ENCODE measurements at places on chromosomes 3 and 15.

DNA sequence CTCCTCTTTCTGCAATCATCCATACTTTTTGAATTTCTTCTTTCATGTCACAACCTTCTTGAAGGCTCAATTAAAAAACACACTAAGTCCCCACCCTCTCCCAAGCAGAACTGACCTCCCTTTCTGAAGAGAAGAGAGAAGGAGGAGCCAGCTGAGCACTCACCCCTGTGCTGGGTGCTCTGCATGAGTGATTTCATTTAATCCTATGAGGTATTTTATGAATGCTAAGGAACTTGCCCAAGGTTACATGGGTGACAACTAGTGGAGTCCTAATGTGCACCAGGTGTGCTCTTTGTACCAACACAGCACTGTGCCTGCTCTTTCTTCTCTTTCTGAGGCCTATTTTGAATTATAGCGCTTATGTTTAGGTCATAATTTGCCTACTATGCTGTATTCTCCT lies 135.6 kb downstream of the DUT start:
- no peak for DNase-seq

GRCh38 chr15:71212146-71212545 lies 96.9 kb downstream of the THSD4 start:
- DNase-seq, result no peak

DNA sequence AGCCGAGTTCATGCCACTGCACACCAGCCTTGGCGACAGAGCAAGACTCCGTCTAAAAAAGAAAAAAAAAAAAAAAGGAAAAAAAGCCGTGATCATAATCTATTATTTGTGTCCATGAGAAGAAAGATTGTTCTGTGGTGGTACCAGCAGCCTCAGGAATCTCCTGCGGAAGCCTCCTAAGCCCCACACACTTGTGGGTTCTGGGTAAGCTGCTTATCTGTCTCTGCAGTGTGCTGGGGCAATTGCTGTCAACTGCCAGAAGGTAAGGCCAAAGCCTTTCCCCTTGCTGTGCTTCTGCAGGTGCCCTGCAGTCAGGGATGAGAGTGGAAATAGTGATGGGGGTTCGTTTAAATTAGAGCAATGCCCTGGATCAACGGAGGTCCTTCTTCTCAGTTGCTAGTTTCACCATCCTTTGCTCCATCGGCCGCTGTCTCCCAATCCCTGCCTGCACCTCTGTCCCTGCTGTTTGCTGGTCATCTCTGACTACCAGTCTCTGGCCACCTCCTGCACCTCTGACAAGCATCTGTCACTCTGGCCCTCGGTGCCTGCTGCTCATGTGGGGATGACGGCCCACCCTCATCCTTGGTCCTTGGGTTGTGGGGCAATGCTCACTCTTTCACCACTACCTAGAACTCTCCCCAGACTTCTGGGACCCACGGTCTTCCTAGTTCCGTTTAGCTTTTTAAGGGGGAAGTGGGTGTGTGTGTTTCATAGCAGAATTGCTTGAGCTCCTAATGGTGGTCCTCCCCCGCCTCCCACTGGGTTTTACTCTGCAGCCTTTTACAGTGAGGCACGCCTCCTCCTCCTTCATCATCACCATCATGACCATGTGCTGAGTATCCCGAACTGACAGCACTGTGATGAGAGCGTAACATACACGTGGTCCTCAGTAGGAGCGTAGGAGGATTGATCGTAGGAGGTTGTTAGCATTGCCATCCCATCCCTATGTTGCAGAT lies 25.5 kb downstream of the CHRD start:
- no peak for DNase-seq

- no peak for DNase-seq
These were observed 26.8 kb downstream of the UBE2E1 start for GRCh38 chr3:23832523-23832922.

- DNase-seq, result no peak
These were observed 33.8 kb downstream of the MSL2 start for GRCh38 chr3:136162322-136162721.

GRCh38 chr3:57556459-57557084 lies 498 bp downstream of the PDE12 start:
- peak; percentile 26 for DNase-seq

DNA sequence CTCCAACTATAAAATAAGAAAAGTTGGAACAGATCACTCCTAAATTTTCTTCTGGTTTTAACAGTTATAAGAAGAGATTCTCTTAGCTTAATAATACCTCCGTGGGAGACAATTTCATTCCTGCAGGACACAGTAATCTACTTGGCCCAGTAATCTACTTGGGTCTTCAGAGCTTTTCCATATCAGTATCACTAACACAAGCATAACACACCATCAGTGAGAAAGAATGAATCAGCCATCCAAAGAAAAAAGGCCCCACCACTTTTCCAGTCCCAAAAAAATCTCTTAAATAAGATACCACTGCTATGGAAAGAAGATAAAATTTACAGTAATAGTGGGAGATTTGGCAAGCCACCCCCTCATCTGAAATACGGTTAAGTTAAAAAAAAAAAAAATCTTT lies 20.2 kb downstream of the SIN3A start:
- DNase-seq, result no peak

GRCh38 chr3:131804565-131805133 lies 230.2 kb downstream of the CPNE4 start:
- no peak for DNase-seq
